Stimulated activated CD4-positive, alpha-beta T cell treated with anti-CD3 and anti-CD28 coated beads, Interleukin-12 subunit alpha, Interleukin-12 subunit beta, amount 100 ng/mL, for 48 hours (primary cell): ENCODE measurements at places on chromosomes 2 and 18.
A peak's percentile ranks its signal among the peaks of the same experiment; 100 is the strongest.

DNA sequence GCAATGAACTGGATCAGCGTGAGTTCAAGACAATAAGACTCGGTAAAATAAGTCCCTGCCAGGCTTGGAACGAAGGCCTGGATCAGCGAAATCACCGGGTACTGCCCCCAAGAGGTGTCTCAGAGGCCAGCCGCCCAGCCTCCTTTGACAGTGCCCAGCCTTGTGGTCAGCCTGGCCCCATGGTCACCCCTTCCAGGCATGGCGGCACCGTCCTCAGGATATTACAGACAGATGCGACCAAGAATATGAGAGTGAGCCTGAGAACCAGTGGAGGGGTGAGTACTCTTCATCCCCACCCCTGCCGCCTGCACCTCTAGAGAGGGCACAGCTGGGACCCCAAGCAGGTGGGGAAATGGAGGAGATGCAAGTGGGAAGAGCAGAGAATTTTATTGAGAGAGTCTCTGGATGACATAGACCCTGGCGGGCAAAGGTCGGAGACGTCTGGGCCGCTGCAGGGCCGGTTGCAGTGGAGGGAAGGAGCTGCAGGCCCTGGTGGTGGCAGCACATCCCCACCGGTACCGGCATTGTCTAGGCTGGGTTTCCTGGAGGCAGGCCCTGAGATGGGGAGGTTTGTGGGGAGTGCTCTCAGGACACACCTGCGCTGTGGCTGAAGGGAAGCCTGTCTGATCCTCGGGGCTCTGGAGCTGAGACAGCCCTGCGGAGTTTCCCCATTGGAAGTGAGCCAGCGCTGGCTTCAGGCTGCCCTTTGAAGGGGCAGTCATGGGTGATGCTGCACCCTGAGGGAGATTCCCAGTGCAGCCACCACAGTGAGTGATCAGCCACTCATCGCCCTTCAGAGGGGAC lies 190.0 kb downstream of the SEPTIN10 start:
- DNase-seq: no peak

DNA sequence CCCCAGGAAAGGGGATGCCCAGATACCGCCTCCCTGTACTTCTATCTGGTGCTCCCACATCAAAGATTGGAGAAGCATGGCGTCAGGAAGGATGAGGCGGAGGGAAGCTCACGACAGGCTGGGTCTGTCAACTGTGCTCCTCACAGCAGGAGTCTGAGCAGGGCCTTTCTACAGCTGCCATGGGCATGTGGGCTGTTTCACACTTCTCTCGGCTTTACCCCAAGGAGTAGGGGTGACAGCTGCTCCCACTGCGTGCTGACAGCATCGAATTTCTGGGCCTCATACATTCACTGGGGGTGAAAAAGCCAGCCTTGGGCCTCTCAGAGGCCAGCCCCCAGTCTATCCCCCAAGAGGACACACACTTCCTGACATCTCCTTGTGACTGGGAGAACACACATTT lies 21.1 kb downstream of the NEURL3 start:
- no peak for DNase-seq

GRCh38 chr2:144230033-144230432 lies 289.9 kb downstream of the ZEB2 start:
- DNase-seq: no peak

DNA sequence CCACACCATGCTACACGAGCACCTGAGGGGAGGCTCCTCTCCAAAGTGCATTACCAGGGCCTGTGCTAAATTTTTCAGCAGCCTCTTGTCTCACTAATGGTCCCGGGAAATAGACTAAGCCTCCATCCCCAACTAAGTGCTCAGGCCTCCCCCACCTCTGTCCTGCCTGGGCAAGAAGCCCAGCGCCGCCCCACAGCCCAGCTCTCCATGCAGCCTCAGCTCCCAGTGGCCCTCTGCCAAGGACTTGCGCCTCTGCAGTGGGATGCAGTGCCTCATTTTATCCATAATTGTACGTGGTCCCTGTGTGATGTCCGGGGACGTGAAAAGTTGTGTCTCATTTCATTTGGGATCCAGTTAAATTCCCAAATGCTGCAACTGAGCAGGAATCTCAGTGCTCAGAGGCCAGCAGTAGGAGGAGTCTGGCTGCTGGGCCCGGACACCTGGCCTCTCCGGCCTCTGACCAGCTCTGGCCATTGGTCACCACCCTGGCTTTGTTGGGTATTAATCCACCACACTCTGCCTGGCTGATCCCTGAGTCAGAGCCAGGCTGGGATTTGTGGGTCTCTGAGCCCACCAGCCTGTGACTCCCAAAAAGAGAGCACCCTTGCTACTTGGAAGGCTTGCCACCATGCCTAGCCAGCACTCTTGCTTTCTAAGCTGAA lies 11.4 kb upstream of the STEAP3 start:
- no peak for DNase-seq

DNA sequence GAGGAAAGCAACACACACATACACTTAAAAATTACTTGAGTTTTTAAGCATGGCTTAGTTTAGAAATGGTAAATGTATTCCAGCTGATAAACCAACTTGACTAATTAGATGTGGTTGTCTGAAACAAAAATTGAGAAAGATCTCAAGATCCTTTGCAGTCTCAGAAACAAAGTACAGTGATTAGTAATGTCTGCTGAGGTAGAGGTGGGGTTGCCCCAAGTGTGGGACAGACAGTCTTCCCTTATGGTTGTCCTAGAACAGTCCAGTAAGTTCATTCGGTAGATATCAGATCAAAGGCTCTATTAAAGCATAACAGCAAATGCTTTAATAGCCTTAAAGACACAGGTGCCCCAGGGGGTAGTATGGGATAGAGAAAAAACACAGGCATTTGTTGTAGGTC lies 94.5 kb downstream of the BARD1 start:
- DNase-seq: no peak

- peak; percentile 17 for DNase-seq
Observed at GRCh38 chr2:111118981-111119821, 1.5 kb upstream of the BCL2L11 start.

DNA sequence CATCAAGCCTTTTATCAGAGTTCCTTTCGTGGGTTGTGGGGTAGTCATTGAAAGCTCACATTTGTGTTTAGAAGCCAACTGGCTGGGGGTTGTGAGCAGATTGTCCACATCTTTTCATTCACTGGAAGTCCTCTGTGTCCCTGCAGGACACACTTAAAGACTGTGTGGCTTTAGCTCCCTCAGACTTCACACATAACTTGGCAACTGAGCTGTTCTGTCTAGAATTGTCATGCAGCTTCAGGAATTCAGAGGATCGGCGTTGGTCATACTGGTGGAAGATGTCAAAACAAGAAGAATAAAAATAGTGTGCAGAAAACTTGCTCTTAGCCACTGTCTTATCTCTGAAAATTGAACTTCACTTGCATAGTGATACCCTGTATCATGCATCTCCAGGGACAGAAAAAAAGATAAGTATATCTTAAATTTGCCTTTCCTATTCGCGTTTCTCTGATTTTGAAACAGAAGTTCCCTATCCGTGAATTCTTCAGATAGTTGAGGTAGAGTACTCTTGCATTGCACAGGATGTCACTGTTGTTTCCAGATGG lies 49.6 kb downstream of the TRAPPC12 start:
- DNase-seq: no peak

DNA sequence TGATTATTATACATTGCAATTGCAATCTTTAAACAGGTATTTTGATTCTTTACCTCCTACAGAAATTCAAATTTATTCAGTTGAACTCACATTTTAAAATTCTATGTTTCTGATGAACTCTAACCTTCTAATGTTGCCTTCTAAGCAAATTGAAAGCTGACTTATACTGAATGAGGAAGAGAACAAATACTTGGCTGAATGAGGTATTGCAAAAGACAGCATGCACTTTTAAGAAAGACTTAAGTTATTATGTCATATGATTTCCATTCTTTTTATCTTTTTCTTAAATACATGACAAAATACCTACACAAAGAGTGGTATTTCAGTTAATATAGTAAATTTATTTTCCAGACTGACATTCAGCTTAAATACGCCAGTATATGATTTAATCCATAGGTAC lies 64.7 kb downstream of the FAM228A start:
- DNase-seq: no peak

DNA sequence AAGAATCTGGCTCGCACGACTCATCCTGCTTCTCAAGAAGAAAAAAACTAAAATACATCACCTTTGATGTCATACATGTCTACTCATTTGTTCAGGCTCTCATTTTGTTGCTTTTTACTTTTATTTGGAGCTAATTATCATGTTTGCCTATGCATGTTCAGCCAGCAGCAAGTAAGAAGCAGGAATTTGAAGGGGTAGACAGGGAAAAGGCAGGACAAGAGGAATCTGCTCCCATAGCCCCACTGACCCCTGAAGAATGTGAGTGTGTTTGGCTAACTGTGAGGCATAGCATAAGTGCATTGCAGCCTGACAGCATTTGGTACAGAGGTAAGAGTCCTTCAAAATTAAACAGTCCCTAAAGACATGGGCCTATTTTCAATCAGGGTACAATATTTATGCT lies 72.7 kb downstream of the NYAP2 start:
- no peak for DNase-seq

GRCh38 chr2:77999376-77999775 lies 477.2 kb upstream of the LRRTM4 start:
- no peak for DNase-seq

GRCh38 chr2:861655-862354 lies 88.8 kb upstream of the SNTG2 start:
- DNase-seq: no peak

GRCh38 chr2:172995323-172996244 lies 80.1 kb upstream of the MAP3K20 start:
- DNase-seq: no peak

DNA sequence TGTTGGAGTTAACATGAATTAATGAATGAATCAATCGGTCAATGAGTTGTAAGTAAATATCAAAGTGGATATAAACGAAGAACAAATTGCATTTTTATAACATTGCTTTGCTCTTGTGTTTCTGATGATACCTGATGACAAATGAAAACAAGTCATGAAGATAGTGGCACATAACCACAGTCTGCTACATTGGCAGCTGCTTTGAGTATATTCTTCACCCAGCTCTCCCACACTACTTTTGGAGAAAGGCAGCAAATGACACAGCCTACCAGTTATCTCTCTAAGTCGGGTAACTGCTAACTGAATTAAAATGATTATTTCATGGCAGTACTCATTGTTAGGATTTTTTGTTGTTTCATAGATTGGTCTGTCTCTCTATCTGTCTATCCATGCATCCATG lies 76.8 kb downstream of the COL5A2 start:
- DNase-seq: no peak

GRCh38 chr2:143475041-143475776 lies 346.0 kb downstream of the ARHGAP15 start:
- no peak for DNase-seq
